ENCODE measurements at places on chromosomes 2 and 18.

GRCh38 chr2:42769583-42770287 is 5.8 kb upstream of the OXER1 start:
- peak; percentile 25 for DNase-seq

- DNase-seq: no peak
Measured at GRCh38 chr18:1488957-1489356, 584.3 kb downstream of the ADCYAP1 start.

GRCh38 chr18:5969989-5970403 is 74.7 kb upstream of the TMEM200C start:
- DNase-seq: no peak

DNA sequence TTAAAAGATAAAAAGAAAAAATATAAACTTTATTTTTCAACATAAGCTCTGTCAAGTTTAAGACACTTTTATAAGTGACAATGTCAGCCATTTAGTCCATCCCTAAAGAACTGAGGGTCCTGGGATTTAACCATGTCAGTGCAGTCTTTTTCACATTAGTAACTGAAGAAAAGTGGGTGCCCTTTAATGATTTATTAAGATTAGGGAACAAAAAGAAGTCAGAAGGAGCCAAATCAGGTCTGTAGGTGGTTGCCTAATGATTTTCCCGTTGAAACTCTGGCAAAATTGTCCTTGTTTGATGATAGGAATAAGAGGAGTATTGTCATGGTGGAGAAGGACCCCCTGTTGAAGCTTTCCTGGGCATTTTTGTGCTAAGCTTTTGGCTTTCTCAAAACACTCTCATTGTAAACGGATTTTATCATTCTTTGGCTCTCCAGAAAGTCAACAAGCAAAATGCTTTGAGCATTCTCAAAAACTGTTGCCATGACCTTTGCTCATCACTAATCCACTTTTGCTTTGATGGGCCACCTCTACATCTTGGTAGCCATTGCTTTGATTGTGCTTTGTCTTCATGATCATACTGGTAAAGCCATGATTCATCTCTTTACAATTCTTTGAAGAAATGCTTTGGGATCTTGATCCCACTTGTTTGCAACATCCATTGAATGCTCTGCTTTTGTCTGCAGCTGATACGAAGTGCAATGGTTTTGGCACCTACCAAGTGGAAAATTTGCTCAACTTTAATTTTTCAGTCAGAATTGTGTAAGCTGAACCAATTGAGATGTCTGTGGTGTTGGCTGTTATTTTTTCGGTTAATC is 22.0 kb downstream of the TSPYL6 start:
- DNase-seq: no peak

DNA sequence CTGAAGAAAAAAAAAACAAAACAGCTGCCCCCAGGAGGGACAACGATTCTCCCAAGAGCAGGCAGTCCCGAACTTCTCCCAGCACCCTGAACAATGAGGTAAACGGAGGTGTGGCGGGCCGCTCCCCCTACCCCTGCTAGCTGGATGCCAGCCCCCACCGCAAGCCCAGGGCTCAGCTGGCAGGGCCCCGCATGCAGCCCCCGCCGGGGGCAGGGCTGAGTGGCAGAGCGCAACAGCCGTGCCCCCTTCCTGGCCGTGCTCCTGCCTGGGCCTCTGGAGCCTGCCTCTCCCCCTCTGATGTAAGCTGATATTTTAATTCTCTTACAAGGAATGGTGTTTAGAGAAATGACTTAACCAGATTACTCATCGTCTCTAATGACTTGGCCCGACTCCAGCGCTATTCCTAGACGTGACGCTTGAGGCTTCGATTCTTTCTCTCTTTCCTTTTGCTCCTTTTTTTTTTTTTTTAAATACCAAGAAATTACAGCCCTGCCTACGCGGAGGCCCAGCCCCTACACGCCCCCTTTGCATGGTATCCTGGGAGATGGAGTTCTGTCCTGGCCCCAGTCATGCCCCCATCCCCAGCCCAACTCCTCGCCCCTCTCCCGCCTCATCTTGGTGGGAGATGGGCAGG is 4.6 kb upstream of the ARID5A start:
- DNase-seq: peak; percentile 92

DNA sequence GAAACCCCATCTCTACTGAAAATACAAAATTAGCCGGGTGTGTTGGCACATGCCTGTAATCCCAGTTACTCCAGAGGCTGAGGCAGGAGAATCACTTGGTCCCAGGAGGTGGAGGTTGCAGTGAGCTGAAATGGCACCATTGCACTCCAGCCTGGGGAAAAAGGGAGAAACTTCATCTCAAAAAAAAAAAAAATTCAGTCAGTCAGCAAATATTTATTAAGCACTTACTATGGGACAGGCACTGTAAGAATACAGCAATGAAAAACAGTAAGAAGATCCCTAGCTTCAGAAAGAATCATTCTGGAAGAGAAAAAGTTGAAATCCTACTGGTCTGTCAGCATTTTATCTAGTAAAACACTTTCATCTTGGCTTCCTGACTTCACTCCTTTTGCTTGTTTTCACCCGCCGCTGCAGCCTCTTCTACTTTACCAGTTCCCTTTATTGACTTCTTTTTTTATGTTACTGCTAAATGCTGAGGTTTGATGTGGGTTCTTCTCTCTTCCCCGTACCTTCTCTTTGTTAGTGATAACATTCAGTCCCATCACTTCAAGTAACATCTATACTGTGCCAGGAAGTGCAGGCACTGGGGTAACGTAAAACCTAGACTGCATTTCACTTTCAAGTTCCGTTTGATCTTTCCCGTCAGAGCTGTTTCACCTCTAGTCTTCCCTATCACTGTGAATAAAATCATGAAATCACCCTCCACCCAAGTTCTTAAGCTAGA is 10.8 kb upstream of the TAF4B start:
- no peak for DNase-seq

DNA sequence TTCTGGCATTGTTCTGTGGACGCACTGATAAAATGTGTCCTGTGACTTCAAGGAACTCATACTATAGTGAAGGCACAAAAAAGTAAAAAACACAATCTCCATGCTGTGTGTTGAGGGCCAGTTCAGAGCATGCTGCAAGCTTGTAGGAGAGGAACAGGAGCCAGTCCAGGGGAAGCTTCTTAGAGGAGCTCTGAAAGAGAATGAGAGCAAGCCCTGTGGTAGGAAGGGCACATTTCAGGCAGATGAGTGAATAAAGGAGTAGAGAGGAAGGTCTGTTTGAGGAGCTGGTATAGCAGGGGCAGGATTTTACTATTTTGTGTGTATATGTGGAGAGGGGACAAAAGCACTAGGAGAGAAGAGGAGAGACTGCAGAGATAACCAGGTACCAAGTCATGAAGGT is 478.3 kb downstream of the ZEB2 start:
- no peak for DNase-seq

DNA sequence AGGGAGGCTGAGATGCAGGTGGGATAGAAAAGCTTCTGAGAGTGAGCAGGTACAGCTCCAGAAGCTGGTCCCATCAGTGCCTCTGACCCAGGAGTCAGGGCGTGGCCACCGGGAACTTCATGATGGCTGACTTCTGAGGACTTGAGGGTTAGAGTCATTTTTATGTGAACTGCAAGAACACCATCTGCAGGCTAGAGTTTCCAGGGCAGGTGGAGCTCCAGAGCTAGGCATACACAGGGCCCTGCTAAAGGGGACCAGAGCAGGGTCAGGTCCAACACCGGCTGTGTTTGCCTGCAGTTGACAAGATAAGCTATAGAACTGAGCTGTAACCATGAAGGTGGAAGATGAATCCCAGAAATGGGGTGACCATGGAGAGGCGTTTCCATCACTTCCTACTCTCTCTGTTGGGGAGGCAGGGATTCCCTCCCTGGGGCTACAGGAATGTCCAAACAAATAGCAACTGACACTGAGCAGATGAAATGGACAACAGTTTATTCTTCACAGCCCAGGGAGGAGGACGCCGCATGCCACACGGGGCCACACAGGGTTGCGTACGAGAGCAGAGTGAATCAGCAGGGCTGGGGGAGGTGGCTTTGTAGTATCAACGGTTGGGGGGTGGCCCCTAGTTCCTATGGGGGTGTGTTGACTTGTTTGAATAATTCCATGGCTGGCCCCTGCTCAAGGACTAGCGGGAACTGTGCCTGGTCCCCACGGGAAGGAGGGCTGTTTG is 77.6 kb upstream of the ZNF516 start:
- no peak for DNase-seq

DNA sequence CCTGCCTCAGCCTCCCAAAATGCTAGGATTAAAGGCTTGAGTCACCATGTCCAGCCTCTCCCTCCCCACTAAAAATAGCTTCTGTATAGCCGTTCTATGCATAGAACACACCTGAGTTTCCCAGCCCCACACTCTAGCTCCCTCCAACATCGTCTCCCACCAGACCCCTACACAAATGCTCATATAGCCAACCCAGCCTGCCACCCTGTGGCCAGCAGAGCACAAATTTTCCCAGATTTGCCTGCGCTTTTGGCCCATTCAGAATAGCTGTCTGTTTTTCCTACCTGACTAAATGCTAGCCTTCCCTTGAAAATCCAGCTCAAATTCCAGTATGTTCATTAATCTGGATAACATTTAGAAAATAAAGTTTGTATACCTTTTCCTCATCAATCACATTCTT is 22.8 kb downstream of the TRABD2A start:
- peak; percentile 66 for DNase-seq

DNA sequence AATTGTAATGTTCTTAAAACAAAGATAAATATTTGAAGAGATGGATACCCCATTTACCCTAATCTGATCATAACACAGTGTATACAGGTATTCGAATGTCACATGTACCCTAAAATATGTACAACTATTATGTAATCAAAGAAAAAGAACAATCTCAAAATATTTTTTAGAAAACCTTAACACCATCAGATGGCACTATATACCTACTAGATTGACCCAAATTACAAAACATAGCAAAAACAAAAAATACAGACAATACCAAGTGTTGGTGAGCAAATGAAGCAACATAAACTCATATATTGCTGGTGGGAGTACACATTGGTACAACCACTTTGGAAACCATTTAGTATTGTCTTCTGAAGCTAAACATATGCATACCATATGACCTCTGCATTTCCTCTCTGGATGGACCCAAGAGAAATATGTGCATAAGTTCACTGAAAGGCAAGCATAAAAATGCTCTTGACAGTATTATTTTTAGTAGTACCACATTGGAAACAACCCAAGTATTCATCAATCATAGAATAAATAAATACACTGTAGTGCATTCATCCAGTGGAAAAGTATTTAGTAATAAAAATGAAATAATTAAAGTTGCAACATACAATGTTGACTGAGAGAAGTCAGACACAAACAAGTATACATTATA is 55.8 kb downstream of the GDF7 start:
- DNase-seq: no peak

GRCh38 chr2:101830146-101830545 is 132.6 kb downstream of the MAP4K4 start:
- DNase-seq: no peak

DNA sequence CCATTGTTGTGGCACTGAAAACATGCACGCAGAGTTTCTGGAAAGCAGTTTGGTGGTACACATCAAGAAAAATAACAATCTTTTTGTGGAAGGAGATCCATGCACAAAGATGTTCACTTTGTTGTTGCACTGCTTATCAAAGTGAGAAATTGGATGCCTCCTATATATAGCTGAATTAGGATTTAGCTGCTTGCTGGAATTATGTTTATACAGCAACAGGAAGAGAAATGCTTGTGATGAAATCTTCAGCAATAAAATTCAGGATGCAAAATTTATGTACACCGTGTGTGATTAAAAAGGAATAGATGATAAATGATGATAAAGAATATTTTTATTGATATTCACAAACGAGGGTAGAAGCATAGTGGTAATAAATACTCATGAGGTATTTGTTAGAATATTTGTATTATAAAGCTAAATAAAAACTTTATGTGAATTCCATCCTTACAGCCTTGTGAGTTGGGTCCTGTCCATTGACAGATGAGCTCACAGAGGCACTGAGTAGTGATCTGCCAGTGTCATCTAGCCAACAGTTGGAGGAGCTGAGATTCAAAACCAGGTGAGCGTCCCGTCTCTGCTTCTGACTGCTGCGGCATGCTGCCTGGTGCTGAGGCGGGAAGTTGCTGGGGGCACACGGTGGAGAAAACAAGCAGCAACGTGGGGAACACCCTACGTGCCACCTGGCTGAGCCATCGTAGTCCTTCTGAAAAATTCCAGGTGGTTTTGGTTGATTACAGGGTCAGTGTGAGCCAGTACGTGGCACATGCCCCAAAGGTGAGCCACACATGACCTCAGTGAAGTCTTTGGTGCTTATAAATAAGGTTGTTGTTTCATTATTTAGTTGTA is 80.2 kb downstream of the ASAP2 start:
- no peak for DNase-seq

- no peak for DNase-seq
Measured at GRCh38 chr2:38097988-38098385, 22.0 kb upstream of the CYP1B1 start.

DNA sequence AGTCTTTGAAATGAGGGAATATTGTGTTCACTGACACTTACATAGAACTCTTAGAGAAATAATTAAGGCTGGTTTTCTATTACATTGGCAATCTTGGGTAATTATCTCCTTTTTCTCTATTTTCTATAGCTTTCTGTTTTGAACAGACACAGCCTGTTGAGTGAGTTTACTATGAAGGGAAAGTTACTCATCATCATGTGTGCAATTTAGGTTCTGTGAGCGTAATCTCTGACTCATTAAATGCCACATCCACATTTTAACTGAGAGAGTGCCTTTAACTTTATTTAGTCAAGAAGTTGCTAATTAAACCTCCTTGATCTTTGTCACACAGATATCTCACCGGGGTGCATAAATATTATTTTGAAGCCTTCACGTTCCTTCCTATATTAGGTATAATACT is 174.0 kb upstream of the SLC8A1 start:
- DNase-seq: no peak

- DNase-seq: peak; percentile 84
Measured at GRCh38 chr2:74497777-74498499, 1.5 kb downstream of the LBX2 start.

DNA sequence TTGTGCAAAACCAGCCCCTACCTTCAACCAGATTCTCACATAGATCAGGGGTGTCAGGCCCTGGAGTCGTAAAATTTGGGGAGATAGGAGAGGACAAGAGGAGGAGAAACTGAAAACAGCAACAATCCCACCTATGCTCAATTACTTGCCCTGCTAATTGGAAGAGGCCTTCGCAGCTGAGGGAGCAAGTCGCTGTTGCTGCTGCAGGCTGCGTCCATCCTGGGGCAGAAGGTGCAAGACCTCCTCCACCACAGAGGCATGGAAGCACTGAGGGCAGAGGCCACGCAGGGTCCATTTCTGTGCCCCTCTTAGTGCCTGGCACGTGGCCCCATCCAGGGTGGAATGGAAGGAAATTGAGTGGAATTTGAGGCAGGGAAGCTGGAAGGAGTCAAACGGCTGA is 36.5 kb downstream of the CNGA3 start:
- peak; percentile 28 for DNase-seq

GRCh38 chr2:149860276-149860921 is 272.8 kb upstream of the MMADHC start:
- DNase-seq: no peak

DNA sequence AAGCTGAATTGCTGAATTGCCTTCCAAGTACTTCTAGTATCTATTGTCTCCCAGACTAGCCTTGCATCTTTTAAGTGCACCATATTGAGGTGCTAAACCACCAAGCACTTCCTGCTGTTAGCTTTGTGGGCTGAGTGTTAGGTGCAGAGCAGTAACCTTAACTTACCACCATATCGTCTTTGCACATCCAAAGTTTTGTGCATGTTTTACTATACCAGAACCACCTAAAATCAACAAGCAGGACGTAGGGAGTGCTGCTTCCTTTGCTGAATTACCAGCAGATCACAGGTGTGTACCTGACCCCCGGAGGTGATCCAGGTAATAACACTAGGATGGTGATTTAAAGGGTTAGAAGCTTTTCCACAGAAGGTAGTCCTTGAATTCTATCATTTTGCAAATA is 359.9 kb upstream of the HNRNPA3 start:
- DNase-seq: peak; percentile 8

GRCh38 chr2:28389399-28390240 is 3.0 kb upstream of the FOSL2 start:
- peak; percentile 61 for DNase-seq
